ENCODE measurements at places on chromosomes 11 and 22. TPM values are rescaled to one million over a fixed set of nuclear protein-coding genes. Genes with fewer than 3 reads are reported as not detected.

DNA sequence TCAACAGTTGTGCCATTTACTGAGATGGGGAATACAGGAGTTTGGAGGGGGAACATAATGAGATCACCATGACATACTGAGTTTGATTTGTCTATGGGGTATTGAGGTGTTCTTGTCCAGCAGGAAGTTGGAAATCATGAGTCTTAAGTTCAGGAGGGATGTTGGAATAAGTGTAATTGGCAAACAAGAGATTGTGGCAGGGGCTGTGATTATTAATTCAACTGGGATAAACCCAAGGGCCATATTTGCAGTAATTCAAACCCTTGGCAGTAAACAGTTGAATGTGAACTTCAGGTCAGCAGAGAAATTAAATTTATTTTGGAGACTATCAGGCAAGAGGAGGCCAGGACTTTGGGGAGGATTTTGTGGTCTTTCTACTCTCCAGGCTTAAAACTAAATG lies 33.4 kb downstream of the ADM start:
- DNase-seq, result peak; percentile 71

The OR5AK2 gene
- not detected for polyA plus RNA-seq

The SMIM35 gene
- 0.17 TPM for polyA plus RNA-seq

DNA sequence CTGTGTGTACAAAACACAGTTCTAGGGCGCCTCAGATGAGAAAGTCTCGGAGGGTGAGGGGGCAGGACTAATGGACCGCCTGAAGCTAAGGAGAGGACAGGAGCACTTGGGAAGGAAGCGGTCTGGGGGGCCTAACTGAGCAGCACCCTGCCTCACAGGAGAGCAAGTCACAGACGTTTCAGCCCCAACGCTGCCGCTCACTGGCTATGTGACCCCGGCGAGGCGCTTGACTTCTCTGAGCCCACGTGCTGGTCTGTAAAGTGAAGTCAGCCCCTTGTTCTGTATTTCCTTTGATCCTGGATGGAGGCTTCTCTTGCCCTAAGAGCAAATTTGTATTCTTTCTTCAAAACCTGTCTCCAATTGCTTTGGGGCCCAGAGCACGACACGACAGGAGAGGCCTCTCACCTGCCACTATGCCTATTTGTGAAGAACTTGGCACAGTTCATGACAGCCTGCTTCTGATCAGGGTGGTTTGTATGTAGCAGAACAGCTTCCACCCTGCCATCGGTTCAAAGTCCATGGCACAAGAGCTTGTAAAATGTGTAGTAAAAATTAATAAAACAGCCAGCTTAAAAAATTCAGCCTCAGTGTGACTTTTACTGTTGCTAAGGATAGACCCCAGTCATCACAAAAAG lies 59.1 kb downstream of the WNT11 start:
- no peak for DNase-seq

DNA sequence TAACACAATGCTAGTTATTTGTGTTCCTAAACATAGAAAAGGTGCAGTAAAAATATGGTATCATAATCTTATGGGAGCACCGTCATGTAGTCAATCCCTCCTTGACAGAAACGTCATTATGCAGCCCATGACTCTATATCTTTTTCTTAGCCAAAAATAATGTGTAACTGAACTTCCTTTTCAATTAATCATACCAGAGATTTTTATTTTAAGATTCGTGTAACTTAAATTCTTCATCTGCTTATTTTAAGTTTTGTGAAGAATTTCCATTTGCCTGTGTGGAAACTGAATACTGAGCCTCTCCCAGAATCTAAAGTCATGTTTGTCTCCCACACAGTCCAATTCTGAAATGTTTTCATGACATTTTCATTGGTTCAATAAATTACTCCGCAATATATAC lies 699.1 kb downstream of the KCNA4 start:
- no peak for DNase-seq

DNA sequence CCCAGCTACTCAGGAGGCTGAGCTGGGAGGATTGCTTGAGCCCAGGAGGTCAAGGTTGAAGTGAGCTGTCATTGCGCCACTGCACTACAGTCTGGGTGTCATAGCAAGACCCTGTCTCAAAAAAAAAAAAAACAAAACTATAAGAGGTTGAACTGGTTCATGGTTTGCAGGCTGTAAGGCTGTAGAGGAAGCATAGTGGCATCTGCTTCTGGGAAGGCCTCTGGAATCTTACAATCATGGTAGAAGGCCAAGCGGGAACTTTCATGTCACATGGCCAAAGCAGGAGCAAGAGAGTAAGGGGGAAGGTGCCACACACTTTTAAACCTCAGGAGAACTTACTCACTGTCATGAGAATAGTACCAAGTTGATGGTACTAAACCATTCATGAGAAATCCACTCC lies 109.6 kb downstream of the SWAP70 start:
- no peak for DNase-seq
